Neural progenitor cell (in vitro differentiated cells): ENCODE measurements at places on chromosomes 16 and 17.

DNA sequence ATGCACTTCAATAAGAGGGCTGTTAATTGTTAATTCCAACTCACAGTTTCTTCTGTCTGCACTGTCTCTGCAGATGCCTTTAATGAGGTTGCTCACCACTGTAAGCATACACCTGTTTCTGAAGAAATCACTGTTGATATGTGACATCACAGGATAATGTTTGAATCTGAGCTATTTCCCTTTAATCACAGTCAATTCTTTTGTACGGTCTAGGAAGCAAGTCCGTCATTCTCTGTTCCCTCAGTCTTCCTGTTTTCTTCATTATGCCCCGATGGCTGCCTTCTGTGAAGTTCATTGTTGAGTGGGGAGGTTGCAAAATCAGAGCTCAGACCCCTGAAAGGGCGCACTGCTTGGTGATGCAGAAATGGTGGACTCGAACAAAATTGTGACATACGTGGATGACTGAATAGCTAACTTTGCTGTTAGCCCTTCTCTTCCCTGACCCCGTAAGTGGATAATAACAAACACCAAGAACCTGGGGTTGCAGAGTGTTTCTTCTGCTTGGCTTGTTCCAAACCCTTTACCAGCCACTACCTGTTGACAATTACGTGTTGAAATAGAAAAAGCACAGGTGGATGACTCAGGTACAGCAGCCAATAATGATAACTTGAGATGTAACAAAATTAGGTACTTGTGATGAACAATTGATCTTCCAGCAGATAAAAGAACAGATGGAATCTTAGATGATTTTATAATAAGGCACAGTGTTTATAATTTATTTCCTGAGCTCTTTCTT is 71.9 kb upstream of the AXIN2 start:
- DNase-seq, result no peak

DNA sequence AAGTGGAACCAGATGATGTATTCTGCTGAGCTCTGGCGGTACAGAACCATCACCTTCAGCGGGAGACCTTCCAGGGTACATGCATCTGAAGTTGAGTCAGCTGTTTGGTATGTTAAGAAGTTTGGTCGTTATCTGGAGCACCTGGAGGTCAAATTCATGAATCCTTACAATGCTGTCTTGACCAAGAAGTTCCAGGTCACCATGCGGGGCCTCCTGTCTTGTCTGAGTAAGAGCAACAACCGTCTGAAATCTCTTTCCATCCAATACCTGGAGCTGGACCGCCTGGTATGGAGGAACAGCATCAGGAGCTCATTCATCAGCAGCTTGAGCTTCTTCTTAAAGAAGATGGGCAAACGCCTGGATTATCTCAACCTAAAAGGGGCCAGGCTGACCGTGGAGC is 4.0 kb downstream of the FBXO39 start:
- DNase-seq, result no peak

- DNase-seq, result no peak
Observed at GRCh38 chr16:85518398-85519049, 94.6 kb upstream of the GSE1 start.

GRCh38 chr17:13864521-13864920 is 204.8 kb upstream of the COX10 start:
- DNase-seq, result no peak

- no peak for DNase-seq
Observed at GRCh38 chr17:69223809-69224208, 4.8 kb downstream of the ABCA10 start.

- no peak for DNase-seq
Observed at GRCh38 chr16:72850853-72851252, 197.1 kb downstream of the ZFHX3 start.

GRCh38 chr17:16649585-16649984 is 4.1 kb downstream of the ZNF624 start:
- no peak for DNase-seq

- DNase-seq, result no peak
Observed at GRCh38 chr16:67653789-67654402, 6.2 kb downstream of the ACD start.

- no peak for DNase-seq
Observed at GRCh38 chr17:2983255-2983654, 80.2 kb downstream of the OR1D5 start.

GRCh38 chr16:81657224-81657623 is 121.9 kb upstream of the PLCG2 start:
- no peak for DNase-seq
